ENCODE measurements at places on chromosomes 1 and 21. TPM values are rescaled to one million over a fixed set of nuclear protein-coding genes. Genes with fewer than 3 reads are reported as not detected.

NUP210L gene
- total RNA-seq, result not detected

OLIG2 gene
- not detected for total RNA-seq

LENEP gene
- not detected for total RNA-seq

ELAPOR1 gene
- 84.7 TPM for total RNA-seq

AUNIP gene
- not detected for total RNA-seq

AK5 gene
- total RNA-seq, result not detected

- no peak overlapping the region for H3K27ac ChIP-seq
- no peak for DNase-seq
- H3K4me3 ChIP-seq, result no peak overlapping the region
- H3K36me3 ChIP-seq, result no peaks in the 10 kb centered on the region
- peaks cover 7% of the 10 kb centered on the region for H3K4me1 ChIP-seq
- no peaks in the 10 kb centered on the region for H3K27me3 ChIP-seq
These were observed 3.3 kb downstream of the MX1 start for GRCh38 chr21:41429305-41429704.

DNA sequence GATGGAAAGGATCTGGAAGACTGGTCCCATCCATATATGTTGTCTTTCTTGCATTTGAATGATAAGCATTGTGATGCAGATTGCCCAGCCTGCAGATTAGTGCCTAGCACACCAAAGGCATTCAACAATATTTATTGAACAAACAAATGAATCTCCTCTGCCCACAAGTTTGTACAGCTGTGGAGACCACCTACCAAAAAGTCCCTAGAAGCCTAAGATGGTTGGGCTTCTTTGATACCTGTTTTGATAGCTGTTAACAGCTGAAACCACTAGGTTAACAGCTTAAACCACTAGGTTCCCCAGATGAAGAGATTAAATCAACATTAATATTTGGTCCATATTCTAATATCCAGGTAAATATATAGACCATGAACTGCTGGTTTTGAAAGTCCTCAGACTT, 9.8 kb downstream of the DUSP10 start:
- peaks cover 61% of the 10 kb centered on the region for H3K4me1 ChIP-seq
- no peak overlapping the region for H3K4me3 ChIP-seq
- no peak overlapping the region for H3K27ac ChIP-seq
- no peak for DNase-seq

GRCh38 chr1:29224356-29224837, 6.3 kb downstream of the MECR start:
- no peak for DNase-seq
- H3K4me1 ChIP-seq, result peaks cover under 1% of the 10 kb centered on the region
- H3K27me3 ChIP-seq, result no peaks in the 10 kb centered on the region
- H3K36me3 ChIP-seq, result no peaks in the 10 kb centered on the region
- H3K27ac ChIP-seq, result no peak overlapping the region

DNA sequence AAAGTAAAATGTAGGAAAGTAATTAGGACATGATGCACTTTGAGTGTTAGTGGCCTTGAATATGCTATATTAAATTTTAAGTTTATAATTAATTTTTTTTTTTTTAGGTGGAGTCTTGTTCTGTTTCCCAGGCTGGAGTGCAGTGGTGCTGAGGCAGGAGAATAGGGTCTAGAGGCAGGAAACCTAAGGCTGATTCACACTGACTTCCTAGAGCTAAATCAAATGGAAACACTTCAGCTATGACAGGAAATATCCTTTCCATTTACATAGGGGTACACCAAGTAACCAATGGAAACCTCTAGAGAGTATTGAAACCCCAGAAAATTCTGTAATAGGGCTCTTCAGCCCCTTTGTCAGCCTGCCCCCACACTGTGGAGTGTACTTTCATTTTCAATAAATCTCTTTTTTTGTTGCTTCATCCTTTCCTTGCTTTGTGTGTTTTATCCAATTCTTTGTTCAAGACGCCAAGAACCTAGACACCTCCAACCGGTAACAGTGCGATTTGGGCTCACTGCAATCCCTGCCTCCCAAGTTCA, 17.9 kb upstream of the THRAP3 start:
- H3K36me3 ChIP-seq, result no peaks in the 10 kb centered on the region
- H3K4me1 ChIP-seq, result peaks cover 42% of the 10 kb centered on the region
- no peak overlapping the region for H3K27ac ChIP-seq
- H3K27me3 ChIP-seq, result no peaks in the 10 kb centered on the region

GRCh38 chr1:44483089-44483874, 78.2 kb downstream of the RNF220 start:
- H3K4me1 ChIP-seq, result no peaks in the 10 kb centered on the region
- H3K36me3 ChIP-seq, result no peaks in the 10 kb centered on the region
- no peak overlapping the region for H3K27ac ChIP-seq

DNA sequence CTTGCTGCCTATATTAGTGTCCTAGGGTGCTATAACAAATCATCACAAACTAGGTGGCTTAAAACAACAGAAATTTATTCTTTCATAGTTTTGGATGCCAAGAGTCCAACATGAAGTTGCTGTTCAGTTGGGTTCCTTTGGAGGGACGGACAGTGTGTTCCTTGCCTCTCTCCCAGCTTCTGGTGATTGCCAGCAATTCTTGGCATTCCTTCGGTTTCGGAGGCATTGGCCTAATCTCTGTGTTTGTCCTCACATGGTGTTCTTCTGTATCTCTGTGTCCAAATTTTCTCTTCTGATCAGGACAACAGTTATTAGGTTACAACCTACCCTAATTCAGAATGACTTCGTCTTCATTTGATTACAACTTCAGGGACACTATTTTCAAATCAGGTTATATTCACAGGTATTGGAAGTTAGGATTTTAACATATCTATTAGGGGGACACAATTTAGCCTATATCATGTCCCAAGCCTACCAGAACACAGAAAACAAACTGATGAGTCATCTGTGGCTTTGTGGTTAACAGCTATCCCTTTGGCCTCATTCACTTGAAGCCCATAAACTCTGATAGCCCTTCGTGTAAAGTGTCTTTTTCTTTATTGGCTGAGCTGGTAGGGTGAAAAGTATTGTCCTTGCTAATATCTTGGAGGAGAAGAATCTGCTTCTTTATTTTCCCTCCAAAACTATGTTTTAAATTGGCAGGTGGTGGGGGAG, 83.2 kb upstream of the PAPPA2 start:
- H3K27me3 ChIP-seq, result no peaks in the 10 kb centered on the region
- H3K4me3 ChIP-seq, result no peak overlapping the region
- no peak for DNase-seq
- no peak overlapping the region for H3K27ac ChIP-seq
- H3K36me3 ChIP-seq, result no peaks in the 10 kb centered on the region
- H3K4me1 ChIP-seq, result no peaks in the 10 kb centered on the region

- DNase-seq, result no peak
- no peaks in the 10 kb centered on the region for H3K27me3 ChIP-seq
- no peak overlapping the region for H3K27ac ChIP-seq
- no peaks in the 10 kb centered on the region for H3K36me3 ChIP-seq
These were observed 594.1 kb downstream of the PTPRU start for GRCh38 chr1:29830383-29830782.

GRCh38 chr1:54091666-54092065, 38.3 kb downstream of the TCEANC2 start:
- H3K36me3 ChIP-seq, result no peaks in the 10 kb centered on the region
- no peak overlapping the region for H3K27ac ChIP-seq
- DNase-seq, result no peak
- no peak overlapping the region for H3K4me3 ChIP-seq
- no peaks in the 10 kb centered on the region for H3K27me3 ChIP-seq

DNA sequence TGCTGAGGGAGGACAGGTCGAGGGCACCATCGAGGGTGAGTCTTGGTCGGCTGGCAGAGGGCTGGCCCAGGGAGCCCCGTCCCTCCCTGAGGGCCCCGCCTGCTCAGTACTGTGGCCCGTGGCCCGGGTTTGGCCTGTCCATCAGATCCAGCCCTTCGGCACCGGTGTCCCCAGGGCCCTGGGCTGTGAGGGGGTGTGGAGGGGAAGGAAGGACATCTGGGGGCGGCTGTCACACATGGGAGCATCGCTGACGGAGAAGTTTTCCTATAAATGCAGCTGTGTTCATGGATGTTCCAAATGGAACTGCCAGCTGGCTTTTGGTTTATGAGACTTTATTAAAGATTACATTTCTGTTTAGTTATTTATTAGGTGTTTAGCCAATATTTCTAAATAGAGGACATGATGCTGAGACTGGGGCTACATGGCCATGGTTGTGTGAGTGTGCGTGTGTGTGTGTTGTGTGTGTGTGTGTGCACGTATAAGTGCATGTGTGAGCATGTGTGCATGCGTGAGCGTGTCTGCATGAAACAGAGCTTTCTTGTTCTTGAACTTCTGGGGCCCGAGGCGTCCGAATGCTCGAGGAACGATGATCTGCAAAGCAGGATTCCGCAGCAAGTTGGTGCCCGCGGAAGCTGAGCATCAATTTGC, 54.3 kb downstream of the SLX9 start:
- H3K4me3 ChIP-seq, result no peak overlapping the region
- H3K36me3 ChIP-seq, result no peaks in the 10 kb centered on the region
- no peaks in the 10 kb centered on the region for H3K4me1 ChIP-seq

DNA sequence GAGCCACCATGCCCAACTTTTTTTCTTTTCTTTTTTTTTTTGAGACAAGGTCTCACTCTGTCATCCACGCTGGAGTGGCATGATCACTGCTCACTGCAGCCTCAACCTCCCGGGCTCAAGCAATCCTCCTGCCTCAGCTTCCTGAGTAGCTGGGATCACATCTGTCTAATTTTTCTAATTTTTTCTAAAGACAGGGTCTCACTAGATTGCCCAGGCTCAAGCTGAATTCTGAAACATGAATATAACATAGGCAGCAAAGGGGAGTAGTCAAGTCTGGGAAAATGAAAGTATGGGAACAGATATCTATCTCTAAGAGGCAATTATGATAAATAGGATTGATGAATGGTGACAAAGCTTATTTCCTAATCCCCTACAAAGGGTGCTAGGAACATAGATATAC, 7.3 kb upstream of the CMPK1 start:
- no peak overlapping the region for H3K4me3 ChIP-seq
- DNase-seq, result no peak
- H3K4me1 ChIP-seq, result peaks cover 22% of the 10 kb centered on the region
- H3K27me3 ChIP-seq, result no peaks in the 10 kb centered on the region
- no peak overlapping the region for H3K27ac ChIP-seq

- H3K36me3 ChIP-seq, result no peaks in the 10 kb centered on the region
- H3K4me1 ChIP-seq, result no peaks in the 10 kb centered on the region
- H3K27me3 ChIP-seq, result no peaks in the 10 kb centered on the region
- H3K4me3 ChIP-seq, result no peak overlapping the region
These were observed 51.5 kb downstream of the SLC66A1 start for GRCh38 chr1:19363536-19364152.

DNA sequence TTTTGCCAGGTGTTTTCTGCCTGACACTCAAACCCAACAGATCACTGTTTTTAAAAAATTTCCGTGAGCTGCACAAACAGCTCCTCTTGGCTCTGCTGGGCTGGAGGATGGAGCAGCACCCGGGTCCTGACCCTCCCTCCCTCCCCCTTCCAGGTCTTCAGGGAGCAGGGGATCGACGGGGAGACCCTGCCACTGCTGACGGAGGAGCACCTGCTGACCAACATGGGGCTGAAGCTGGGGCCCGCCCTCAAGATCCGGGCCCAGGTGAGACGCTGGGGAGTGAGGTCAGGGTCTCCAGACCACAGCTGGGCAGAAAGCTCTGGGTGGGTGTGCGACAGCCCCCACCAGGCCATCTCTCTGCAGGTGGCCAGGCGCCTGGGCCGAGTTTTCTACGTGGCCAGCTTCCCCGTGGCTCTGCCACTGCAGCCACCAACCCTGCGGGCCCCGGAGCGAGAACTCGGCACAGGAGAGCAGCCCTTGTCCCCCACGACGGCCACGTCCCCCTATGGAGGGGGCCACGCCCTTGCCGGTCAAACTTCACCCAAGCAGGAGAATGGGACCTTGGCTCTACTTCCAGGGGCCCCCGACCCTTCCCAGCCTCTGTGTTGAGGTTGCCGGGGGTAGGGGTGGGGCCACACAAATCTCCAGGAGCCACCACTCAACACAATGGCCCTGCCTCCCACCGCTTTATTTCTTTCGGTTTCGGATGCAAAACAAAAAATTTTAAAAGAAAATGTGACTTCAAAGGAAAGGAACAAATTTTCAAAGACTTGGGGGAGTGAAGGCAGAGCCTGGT, 15.3 kb downstream of the NOC2L start:
- H3K4me1 ChIP-seq, result peaks cover 39% of the 10 kb centered on the region
- no peak for DNase-seq
- no peak overlapping the region for H3K4me3 ChIP-seq
- no peak overlapping the region for H3K27ac ChIP-seq
- peaks cover 16% of the 10 kb centered on the region for H3K36me3 ChIP-seq

GRCh38 chr1:58441699-58442098, 104.8 kb downstream of the OMA1 start:
- DNase-seq, result no peak
- H3K27me3 ChIP-seq, result no peaks in the 10 kb centered on the region

- no peak overlapping the region for H3K27ac ChIP-seq
- no peak overlapping the region for H3K4me3 ChIP-seq
- peaks cover 35% of the 10 kb centered on the region for H3K4me1 ChIP-seq
- no peaks in the 10 kb centered on the region for H3K27me3 ChIP-seq
- H3K36me3 ChIP-seq, result no peaks in the 10 kb centered on the region
These were observed 7.1 kb upstream of the C1orf159 start for GRCh38 chr1:1122981-1123480.

DNA sequence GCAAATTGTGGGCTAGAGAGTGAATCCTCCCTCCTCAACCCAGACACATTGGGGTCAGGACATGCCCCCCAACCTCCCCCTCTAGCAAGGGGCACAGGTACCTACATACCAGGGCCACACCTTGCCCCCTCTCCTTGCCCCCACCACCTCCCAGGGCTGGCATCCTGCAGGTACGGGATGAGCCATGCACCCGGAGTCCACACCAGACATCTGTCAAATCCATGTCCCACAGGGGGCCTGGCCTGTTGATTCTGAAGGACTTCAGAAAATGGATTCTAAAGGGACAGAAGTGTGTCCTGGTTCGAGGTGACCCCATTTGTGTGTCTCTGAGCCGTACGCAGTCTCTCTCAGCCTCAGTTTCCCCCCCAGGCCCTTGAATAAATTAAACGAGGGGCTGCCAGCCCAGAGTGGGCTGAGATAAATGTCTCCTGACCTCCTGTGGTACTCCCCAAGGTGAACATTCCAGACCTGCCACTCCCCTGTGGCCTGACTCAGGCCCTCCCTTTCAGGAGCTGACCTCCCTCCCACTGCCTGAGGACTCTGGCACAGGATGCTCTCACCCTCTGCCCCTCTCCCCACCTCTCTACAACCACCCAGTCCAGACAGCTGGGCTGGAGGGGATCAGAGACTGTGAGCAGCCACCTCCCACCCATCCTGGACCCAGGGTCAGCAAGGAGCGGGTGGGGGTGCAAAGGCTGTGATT, 94.5 kb downstream of the EPHB2 start:
- H3K27ac ChIP-seq, result no peak overlapping the region
- H3K36me3 ChIP-seq, result no peaks in the 10 kb centered on the region
- no peaks in the 10 kb centered on the region for H3K27me3 ChIP-seq

DNA sequence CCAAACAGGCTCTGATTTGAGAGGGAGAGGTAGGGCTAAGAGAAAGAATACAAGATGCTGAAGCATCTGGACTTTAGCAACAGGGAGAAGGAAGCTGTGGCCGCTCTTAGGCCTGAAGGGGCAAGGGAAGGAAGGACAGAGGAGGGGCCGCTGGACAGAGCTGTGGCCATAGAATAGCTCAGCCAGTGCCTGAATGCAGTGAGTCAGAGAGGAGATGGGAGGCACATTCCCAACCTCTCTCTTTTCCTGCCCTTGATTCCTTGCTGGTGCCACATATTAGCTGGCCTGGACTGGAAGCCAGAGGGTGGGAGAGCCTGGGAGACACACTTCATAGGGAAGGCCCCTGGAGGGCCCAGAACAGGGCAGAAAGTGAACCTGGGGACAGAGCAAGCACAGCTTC, 83.4 kb upstream of the POU3F1 start:
- no peak overlapping the region for H3K27ac ChIP-seq
- no peak for DNase-seq
- no peaks in the 10 kb centered on the region for H3K27me3 ChIP-seq

GRCh38 chr1:210635108-210635507, 306.4 kb downstream of the HHAT start:
- H3K4me1 ChIP-seq, result no peaks in the 10 kb centered on the region
- no peak overlapping the region for H3K27ac ChIP-seq
- DNase-seq, result no peak

All from body of pancreas (tissue), 4 donors.